ENCODE measurements at places on chromosomes 12 and 14. TPM values are rescaled to one million over a fixed set of nuclear protein-coding genes. Genes with fewer than 3 reads are reported as not detected.

GRCh38 chr14:22474730-22475351, 114.2 kb downstream of the DAD1 start:
- H3K27me3 ChIP-seq: no peaks in the 10 kb centered on the region
- no peak overlapping the region for H3K4me3 ChIP-seq
- no peak overlapping the region for H3K27ac ChIP-seq
- H3K4me1 ChIP-seq: peaks cover 73% of the 10 kb centered on the region

Gene KRT75
- total RNA-seq: not detected

Gene SARNP
- 53.2 TPM for total RNA-seq

- peaks cover 14% of the 10 kb centered on the region for H3K4me1 ChIP-seq
- no peaks in the 10 kb centered on the region for H3K27me3 ChIP-seq
- H3K4me3 ChIP-seq: no peak overlapping the region
- no peak overlapping the region for H3K27ac ChIP-seq
Observed at GRCh38 chr12:94304012-94304411, 155.6 kb downstream of the PLXNC1 start.

DNA sequence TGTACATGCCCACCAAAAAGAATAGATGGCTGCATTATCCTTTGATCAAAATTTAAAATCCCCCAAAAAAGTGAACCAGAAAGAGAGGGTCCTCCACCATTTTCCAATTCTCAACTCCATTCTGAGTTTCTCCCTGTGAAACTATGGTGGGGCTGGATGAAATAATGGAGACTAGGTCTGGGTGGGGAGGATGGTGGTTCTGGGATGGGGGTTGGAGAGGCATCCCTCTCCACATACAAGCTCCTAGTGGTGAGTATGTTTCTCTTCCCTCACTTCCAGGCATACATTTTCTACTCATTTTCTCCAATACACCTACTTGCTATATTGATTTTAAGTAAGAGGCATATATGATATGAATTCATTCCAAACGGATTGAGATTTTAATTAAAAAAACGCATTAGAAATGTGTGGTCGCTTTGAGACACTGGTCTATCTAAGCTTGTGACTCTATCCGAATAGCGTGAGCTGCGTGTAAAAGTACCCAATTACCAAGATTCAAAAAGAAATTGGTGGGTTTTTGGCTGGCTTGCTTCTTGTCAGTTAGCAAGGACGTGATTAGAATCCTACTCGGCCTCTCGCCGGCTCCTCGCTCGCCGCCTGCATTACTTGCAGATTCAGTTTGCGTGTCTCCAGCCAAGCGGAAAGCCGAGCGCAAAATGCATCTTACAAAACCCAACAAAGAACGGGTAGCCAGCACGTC, 3.4 kb downstream of the ASCL1 start:
- no peaks in the 10 kb centered on the region for H3K36me3 ChIP-seq
- peaks cover 33% of the 10 kb centered on the region for H3K4me1 ChIP-seq
- H3K4me3 ChIP-seq: no peak overlapping the region
- DNase-seq: no peak
- H3K27me3 ChIP-seq: peaks cover 99% of the 10 kb centered on the region

DNA sequence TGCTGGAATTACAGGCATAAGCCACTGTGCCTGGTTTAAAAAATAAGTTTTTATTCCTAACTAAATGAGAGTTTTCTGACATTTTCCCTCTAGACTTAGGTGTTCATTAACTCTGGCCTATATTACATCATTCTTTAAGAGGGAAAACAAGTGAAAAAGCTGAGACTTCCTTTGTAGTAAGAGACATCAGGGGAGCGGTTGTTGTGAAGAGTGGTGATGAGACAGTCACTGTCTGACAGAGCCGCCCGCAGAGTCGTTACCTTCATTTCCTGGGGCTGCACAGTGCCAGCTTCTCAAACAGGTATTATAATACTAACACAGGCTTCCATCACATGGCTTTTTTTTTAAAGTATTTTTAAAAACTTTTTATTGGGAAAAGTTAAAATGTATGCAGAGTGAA, 19.7 kb upstream of the TDRD9 start:
- peaks cover 13% of the 10 kb centered on the region for H3K4me1 ChIP-seq
- no peak overlapping the region for H3K4me3 ChIP-seq
- DNase-seq: no peak
- H3K36me3 ChIP-seq: peaks cover 28% of the 10 kb centered on the region

- no peaks in the 10 kb centered on the region for H3K4me1 ChIP-seq
- H3K4me3 ChIP-seq: no peak overlapping the region
- peaks cover 11% of the 10 kb centered on the region for H3K27me3 ChIP-seq
- DNase-seq: no peak
- H3K27ac ChIP-seq: no peak overlapping the region
Observed at GRCh38 chr12:117742721-117743120, 226.1 kb downstream of the KSR2 start.

DNA sequence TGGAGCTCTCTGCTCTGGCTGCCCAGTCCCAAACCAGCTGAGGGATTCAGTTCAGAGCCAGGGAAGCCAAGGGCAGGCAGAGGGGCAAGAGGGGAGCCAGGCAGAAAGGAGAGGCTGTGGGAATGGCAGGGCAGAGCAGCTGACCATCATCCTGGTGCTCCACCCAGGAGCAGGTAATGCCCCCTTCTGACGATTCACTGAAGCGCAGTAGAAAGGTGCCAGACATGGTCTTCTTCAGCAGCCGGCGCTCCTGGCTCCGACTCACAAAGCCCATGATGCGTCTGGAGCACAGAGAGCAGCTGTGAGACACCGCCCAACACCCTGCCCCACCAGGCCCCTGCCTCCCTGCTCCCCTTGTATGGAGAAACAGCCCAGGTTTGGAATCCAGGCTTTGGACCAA, 8.0 kb downstream of the IL23A start:
- no peak for DNase-seq
- H3K4me1 ChIP-seq: no peaks in the 10 kb centered on the region
- no peaks in the 10 kb centered on the region for H3K27me3 ChIP-seq
- no peak overlapping the region for H3K27ac ChIP-seq
- H3K4me3 ChIP-seq: no peak overlapping the region

- no peaks in the 10 kb centered on the region for H3K4me1 ChIP-seq
- H3K27me3 ChIP-seq: peaks cover 6% of the 10 kb centered on the region
- no peak for DNase-seq
- H3K27ac ChIP-seq: no peak overlapping the region
Observed at GRCh38 chr12:105279460-105280056, 43.6 kb upstream of the APPL2 start.

Gene TTC9
- 1.9 TPM for total RNA-seq
